ENCODE measurements at places on chromosomes 5 and 9. TPM values are rescaled to one million over a fixed set of nuclear protein-coding genes. Genes with fewer than 3 reads are reported as not detected.

TAF7 gene
- total RNA-seq: 57.9 TPM

SETX gene
- total RNA-seq: 45.3 TPM

DNA sequence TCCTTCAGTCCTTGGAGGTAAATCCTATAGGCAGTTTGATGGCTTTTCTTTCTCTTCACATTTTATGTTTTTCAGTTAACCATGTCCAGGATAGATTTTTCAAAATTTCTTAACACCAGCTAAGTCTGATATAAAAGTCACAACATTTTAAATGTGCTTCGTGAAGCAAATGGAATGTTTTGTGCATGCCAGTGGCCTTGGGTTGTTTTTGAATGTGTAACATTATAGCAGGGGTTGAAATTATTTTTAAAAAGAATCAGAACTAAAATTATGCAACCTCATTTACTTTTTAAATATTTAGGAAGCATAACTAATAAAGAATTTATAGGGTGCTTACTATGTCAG is 201.1 kb downstream of the ARHGEF28 start:
- DNase-seq: no peak

DNA sequence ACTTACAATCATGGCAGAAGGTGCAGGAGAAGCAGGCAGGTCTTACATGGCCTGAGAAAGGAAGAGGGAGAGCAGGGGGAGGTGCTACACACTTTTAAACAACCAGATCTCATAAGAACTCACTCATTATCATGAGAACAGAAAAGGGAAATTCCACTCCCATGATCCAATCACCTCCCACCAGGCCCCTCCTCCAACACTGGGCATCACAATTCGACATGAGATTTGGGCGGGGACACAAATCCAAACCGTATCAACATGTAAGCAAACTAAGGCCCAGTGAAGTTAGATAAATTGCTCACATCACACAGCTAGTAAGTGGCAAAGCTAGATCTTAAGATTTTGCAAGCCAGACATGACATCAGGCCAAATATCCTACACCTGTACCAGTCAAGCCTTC is 48.3 kb upstream of the RIC1 start:
- no peak for DNase-seq

ZNG1F gene
- 9.5 TPM for total RNA-seq

DNA sequence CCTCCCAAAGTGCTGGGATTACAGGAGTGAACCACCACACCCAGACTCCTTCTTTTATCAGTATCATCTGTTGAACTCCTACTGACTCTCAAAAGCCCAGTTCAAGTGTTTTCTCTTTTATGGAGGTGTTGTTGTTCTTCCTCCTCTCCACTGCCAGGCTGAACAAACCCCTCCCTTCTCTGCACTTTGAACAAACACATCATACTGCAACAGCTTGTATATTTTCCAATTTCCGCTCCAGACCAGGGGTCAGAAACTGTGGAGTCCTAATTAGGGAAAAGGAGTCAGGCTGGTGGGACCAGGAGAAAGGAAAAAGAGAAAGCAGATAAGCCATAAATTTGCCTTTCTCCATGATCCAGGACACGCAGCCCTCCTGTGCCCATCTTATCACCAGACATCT is 148.1 kb upstream of the HMHB1 start:
- no peak for DNase-seq

DNA sequence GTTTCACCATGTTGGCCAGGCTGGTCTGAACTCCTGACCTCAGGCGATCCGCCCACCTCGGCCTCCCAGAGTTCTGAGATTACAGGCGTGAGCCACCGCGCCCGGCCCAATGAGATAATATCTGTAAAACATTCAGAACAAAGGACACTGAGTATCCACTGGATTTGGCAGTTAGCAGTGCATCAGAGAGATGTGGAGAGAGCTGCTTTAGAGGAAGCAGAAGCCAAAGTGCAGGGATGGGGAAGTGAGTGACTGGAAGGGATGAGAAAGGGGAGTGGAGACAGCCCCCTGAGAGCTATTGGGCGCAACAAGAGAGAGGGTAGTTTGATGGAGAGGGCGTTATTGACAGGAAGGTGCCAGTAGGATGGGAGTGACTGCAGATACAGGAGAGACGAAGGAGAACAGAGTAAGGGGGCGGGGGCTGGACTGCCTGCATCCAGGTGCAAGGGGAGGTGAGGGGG is 157.5 kb upstream of the SHB start:
- no peak for DNase-seq
